SW 1271 (cell line): ENCODE measurements at places on chromosomes 4 and X.

GRCh38 chr4:86919561-86920223, 15.1 kb upstream of the AFF1 start:
- no peak for DNase-seq

GRCh38 chr4:158811216-158811540, 42.4 kb downstream of the FNIP2 start:
- no peak for DNase-seq

- DNase-seq: no peak
Observed at GRCh38 chrX:37364666-37365065, 15.5 kb downstream of the PRRG1 start.

GRCh38 chr4:22192084-22192511, 243.5 kb upstream of the KCNIP4 start:
- no peak for DNase-seq

DNA sequence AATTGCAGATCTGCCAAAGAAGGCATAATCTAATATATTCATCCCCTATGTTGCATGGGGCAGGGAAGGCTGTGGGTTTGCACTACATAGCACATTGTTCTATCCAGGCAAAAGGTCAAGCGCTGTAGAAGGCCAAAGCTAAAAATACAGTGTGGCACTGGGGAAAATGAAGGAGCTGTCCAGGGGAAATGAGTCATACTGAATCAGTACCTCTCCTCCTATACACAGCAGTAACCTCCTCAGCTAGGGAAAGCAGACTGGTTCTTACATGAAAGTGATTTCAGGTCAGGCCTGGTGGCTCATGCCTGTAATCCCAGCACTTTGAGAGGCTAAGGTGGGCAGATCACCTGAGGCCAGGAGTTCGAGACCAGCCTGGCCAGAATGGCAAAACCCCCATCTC, 31.0 kb upstream of the SLC25A4 start:
- peak; percentile 53 for DNase-seq

DNA sequence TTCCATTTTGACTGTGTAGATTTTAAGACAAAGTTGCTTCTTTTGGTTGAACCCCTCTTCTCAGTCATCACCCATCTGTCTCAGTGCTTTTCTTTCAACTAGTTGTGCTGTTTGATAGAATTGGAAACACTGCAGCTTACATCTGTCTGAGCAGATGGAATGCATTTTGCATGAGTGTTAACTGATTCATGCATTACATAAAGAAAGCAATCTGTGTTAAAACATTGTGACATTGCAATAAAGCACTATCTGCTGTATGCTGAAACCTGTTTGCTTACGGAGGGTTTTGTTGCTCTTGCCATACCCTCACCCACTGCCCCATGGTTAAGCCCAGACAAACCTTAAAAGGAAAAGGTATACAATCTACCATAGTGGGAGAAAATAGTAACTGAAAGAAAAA, 47.4 kb downstream of the NRK start:
- DNase-seq: no peak

GRCh38 chr4:48324281-48324680, 17.0 kb upstream of the SLAIN2 start:
- DNase-seq: no peak

- no peak for DNase-seq
Observed at GRCh38 chr4:23680671-23681518, 209.0 kb downstream of the PPARGC1A start.

DNA sequence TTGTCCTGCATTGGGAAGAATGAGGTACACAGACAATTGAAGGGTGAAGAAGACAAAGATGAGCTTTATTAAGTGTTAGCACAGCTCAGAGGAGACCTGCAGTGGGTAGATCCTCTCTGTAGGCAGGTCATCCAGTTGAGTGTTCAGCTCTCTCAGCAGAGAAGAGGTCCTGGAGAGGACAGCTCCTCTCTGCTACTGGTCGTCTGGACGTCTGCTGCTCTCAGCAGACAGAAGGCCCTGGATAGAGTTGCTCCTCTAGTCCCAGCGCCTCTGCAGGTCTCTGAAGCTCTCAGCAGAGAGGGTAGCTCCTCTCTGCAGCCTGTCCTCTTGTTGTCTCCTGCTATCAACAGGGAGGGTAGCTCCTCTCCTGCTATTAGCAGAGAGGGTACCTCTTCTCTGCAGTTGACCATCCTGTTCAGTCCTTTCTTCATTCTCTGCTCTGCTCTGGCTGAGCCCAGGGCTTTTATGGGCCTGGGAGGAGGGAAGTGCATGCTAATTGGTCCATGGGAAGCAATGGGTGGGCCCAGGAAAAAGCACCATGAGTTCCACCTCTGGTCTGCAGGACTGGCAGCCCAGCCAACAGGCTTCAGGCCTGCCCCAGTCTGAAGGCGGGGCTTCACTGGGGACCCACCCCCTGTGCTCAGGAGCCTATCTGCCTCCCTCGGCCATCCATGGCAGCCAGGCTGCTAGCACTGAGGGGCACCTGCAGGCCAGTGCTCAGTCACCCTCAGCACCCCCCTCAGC, 54.1 kb upstream of the IBSP start:
- DNase-seq: no peak

- no peak for DNase-seq
Observed at GRCh38 chrX:1453951-1454785, 1.5 kb upstream of the ASMTL start.

DNA sequence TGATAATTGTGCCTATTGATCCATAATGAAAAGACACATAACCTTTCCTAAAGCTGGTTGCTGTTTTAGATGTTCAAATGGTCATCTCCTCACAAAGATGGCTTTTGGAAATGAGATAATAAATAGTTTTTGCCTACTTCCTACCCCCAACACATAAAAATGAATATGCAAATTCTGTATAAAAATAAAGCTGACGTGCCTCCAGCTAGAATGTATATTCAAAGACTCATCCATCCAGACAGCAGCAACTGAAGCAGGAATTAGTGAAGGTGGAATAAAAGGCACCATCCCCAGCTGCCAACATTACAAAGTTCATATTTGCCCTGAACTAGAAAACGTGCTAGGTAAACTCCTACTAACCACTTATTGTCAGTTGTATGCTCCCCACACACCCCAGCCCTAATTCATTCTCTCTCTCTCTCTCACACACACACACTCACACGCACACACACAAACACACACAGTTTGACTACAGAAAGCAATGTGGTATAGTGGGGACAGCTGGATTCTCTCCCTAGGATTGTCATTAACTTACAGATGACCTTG, 53.6 kb downstream of the PCDH19 start:
- no peak for DNase-seq

DNA sequence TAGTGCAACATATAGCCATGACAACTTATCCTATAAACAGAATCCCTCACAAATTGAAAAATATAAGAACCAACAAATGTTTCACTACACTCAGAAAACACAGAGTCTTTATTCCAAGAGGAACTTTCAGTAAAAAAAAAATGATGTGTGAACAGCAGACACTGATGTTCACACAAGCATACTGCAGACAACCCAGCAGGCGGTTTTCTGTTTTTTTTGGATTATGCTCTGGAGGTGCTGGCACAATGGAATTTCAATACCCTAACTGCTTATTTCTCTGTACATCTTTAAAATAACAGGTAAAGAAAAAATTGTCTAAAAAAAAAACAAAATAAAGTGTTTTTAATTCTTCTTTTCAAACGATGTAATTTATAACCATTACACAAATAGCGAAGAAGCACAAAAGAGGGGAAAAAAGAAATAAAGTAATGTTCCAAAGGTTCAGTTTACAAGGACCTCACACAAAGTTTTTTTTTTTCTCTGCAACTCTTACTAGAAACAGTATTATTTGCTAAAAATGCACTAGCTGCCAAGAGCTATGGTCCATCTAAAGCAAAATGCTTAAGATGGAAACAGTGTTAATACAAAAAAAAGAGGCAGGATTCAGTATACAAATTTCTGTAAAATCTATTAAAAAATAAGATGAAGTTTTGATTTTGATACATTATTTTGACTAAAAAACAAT, 55.3 kb downstream of the ANAPC10 start:
- DNase-seq: no peak

- no peak for DNase-seq
Observed at GRCh38 chr4:153929675-153930074, 140.8 kb upstream of the SFRP2 start.

DNA sequence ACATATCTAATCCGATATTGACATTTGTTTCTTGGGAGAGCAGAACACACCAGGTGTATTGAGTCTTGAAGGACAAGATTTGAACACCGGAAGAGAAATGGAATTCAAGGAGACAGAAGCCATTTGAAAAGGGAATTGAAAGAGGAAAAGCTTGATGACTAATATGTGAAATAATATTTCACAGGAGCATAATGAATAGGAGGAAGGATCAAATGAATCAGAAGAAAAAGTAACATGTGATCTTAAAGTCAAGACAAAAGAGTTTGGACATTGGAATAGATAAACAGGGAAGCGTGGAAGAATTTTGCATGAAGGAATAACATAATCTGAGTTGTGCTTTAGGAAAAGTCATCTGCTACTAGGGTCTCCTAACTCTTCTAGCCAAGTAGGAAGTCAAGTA, 145.5 kb upstream of the PDHA2 start:
- no peak for DNase-seq

DNA sequence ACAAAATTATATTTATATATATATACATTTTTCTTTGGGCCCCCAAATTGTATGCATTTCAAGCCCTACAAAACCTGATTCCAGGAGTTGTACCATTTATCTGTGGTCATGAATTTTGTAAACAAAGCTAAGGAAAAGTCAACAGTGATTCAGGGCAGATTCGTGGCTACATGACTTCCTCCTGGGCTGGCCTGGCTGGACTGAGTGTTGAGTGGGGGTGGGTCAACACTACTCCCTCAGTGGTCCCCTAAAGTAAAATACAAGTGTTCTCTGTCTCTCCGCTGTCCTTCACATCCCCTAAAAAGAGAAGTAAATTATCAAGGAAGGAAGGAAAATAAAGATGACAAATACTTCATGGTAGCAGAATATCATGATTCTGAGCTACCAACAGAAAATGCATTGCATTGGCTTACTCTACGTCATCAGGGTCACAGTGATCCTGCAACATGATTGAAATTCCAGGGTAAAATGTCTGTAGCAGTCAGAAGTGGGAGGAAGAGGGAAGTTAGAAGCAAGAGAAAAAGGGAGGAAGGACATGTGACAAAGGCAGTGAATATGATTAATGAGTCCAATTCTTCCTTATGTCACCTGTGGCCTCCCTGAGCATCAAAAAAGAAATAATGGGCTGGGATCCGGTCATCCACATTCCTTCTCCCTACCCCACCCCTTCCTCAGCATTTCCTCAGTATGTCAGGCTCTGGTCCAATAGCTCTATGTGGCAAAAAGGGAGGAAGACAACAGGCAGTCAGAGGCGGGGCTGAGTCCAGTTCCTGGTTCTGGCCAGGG, 42.4 kb upstream of the MYOZ2 start:
- DNase-seq: no peak

GRCh38 chr4:6489927-6490326, 17.5 kb upstream of the PPP2R2C start:
- DNase-seq: no peak

- no peak for DNase-seq
Observed at GRCh38 chrX:44080083-44080482, 106.9 kb upstream of the NDP start.

DNA sequence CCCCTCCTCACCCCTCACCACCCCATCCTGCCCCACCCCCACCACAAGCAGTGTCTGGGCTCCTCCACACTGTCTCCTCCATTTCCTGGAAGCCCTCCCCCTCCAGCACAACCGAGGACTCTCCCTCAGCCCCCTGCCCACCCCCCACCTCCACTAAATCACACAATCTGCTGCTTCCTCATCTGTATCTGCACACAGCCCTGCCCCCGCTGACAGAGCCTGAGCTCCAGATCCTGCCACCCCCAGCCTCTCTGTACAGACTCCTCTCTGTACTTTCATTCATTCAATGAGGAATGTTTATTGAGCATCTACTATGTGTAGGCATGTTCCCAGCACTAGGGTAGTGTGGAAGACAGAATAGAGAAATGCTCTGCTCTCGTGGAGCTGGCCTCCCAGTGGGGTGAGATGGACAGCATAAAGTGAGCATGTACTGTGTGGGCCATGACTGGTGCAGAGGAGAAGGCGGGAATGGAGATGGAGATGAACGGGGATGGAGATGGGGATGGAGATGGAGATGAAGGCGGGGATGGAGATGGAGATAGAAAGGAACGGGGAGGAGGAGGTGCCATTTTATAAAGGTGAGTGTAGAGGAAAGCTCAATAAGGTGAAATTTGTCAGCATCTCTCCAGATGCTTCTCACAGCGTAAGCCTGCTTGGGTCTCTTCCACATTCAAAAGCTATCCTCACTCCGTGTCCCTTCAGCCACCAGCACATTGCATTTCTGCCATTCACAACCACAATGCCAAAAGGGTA, 2.5 kb upstream of the PPP2R2C start:
- no peak for DNase-seq

DNA sequence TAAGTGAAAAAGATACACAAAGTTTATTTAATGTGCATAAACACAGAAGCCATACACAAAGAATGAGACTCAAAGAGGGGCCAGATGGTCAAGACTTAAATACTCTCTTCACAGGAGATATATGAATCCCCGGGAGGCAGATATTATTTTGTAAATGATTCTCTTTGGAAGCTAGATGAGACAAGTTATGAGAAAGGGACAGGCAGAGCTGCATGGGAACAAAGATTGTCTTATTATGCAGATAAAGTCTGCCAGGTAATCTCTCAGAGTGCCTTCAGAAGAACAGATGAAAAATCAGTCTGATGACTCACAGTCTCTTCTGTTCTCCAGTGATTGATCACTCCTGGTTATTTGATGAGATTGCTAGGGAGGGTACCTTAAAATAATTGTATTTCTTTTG, 89.0 kb downstream of the NAF1 start:
- DNase-seq: no peak

GRCh38 chr4:127732623-127733328, 2.6 kb downstream of the SLC25A31 start:
- peak; percentile 50 for DNase-seq

DNA sequence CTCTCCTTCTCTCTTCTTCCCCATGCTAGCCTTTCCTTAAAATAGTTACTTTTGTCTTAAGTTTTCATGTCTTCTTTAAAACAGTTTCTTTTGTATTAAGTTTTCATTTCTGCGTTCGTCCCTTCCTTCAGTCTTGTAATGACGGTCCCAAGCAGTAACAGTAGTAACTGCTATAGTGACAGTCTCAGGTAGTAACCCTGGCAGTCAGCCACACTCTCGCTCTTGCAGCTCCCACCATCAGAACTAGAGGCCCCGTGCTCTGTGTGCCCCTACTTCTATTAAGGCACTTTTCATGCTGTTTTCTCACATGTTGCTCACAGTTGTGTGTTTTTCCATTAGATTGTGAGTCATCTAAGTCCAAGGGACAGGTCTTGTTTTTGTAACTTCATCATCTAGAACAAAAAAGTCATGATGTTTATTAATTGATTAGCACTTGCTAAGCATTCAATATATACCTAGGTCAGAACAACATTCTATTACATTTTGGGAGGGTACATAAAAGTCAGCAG, 49.3 kb downstream of the C4orf33 start:
- DNase-seq: no peak

- no peak for DNase-seq
Observed at GRCh38 chr4:142846729-142847596, 862 bp upstream of the INPP4B start.

GRCh38 chr4:43089730-43090129, 197.2 kb downstream of the GRXCR1 start:
- DNase-seq: no peak

GRCh38 chr4:163042306-163042705, 124.4 kb downstream of the NAF1 start:
- no peak for DNase-seq

GRCh38 chrX:38206542-38206941, 14.1 kb downstream of the SRPX start:
- no peak for DNase-seq

- DNase-seq: no peak
Observed at GRCh38 chr4:184979461-184980124, 38.7 kb upstream of the HELT start.
